NCI-H446 treated with DMSO at 0.1 percent for 48 hours (cell line): ENCODE measurements at places on chromosomes 6 and 20.

DNA sequence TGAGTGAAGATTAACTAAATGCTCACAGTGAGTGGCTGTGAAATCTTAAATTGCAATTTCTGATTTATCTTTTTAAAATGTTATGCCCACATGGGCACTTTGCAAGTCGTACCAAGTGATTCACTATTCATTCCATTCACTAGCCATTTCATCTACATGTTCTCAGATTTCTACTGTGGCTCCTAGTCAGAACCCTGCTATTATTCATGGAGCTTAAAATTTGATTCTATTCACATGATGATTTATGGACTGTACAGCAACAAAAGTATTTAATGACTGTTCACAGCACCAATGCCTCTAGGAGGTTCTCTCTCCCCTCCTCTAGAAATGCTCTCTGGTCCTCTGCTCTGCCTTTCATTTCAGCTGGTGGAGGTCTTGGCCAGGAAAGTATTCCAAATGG lies 133.5 kb upstream of the MAP3K7 start:
- DNase-seq = peak; percentile 33

GRCh38 chr6:106857771-106858652 lies 116.5 kb downstream of the CD24 start:
- DNase-seq = no peak

- DNase-seq = no peak
Measured at GRCh38 chr6:53342217-53342616, 6.5 kb downstream of the ELOVL5 start.

DNA sequence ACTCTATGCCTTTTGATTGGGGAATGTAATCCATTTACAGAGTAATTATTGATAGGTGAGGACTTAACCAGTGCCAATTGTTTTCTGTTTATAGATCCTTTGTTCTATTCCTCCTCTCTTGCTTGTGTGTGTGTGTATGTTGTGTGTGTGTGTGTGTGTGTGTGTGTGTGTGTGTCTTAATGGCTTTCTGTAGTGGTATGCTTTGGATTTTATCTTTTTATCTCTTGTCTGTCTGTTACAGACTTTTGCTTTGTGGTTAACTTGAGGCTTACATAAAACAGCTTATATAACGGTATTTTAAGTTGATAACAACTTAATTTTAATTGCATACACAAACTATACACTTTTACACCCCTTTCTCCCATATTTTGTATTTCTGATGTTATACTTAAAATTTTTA lies 54.7 kb downstream of the CDC5L start:
- DNase-seq = no peak

GRCh38 chr20:43937591-43937990 lies 22.9 kb downstream of the TOX2 start:
- DNase-seq = no peak

DNA sequence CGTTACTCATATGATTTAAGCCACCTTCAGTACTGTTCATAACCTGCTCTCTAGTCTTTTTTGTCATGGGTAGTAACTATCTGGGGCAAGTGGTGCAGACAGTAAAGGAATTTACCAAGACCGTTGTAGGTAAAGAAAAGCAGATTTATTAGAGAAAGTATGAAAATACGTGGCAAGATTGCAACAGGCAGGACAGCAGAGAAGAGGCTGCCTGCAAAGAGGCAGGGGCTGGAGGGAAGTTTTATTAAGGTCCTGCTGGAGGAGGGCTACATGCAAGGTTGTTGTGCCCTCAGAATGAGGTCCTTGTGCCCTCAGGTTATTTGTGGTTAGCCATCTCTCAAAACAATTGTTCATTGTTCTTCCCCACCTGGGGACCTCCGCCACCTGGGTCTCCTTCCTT lies 444.3 kb downstream of the BCKDHB start:
- DNase-seq = no peak
